ENCODE measurements at places on chromosomes 12 and 14.
A peak's percentile ranks its signal among the peaks of the same experiment; 100 is the strongest.

- DNase-seq: no peak
Observed at GRCh38 chr14:92173668-92174067, 51.9 kb downstream of the CPSF2 start.

DNA sequence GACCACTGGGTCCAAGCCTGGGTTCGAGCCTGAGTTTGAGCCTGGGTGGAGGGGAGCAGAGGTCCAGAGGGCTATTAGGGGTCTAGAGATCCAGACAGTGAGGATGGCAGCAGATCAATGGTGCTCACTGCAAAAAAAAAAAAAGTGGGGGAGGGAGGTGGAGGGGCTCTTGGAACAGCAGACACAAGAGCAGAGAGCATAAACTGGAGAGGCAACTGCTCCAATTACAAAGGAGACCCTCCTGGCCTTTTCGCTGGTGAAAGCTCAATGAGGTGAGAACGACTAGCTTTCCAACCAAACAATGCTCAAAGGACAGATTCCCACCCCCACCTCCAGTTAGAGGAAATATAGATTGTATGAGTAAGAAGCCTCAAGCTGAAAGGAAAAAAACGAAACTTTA is 124.2 kb upstream of the TSPAN8 start:
- DNase-seq: no peak

GRCh38 chr12:89671469-89671868 is 37.2 kb downstream of the ATP2B1 start:
- no peak for DNase-seq

DNA sequence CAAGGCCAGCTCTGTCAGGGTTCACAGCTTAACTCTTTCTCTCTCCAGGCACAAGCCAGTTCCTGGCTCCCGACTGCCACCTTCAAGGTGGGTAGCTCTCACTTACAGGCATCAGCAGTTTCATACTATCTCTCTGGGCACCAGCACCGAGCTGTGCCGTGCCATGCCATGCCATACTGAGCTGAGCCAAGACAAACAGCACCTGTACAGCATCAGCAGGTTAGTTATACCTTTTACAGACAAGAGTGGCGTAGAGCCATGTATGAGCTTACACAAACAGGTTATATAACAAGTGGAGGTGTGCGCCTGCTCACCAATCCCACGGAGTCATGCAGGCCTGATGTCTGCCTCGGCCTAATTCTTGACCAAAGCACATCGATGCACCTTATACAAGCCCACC is 1098.7 kb downstream of the AACS start:
- DNase-seq: no peak

DNA sequence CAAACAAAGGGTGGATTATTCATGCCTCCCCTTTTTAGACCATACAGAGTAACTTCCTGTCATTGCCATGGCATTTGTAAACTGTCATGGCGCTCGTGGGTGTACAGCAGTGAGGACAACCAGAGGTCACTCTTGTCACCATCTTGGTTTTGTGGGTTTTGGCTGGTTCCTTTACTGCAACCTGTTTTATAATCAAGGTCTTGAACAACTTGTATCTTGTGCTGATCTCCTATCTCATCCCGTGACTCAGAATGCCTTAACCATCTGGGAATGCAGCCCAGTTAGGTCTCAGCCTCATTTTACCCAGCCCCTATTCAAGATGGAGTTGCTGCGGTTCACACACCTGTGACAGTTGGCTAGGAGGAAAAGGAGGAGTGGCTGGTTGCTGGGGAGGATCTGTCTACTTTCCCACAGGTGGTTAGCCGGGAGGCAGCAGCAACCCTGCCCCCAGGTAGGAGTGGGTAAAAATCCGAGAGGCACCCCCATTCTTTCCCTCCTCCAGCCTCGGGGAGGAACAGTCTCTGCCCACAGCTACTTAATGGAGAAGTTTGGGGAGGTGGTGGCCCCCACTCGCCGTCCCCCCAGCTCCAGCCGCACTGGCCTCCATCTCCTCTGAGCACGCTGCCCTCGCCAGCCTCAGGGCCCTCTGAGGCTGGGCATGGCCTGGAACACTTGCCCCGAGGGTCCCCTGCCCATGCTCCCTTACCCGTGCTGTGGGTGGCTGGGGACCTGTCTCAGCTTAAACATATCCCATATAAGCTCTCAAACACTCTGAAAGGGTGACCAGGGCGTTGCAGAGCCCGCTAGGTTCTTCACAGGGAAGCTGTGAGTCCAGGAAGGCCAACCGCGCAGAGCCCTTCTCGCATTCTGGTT is 41.7 kb downstream of the SMIM41 start:
- DNase-seq: no peak

GRCh38 chr12:110548678-110549077 is 34.4 kb downstream of the PPTC7 start:
- no peak for DNase-seq

DNA sequence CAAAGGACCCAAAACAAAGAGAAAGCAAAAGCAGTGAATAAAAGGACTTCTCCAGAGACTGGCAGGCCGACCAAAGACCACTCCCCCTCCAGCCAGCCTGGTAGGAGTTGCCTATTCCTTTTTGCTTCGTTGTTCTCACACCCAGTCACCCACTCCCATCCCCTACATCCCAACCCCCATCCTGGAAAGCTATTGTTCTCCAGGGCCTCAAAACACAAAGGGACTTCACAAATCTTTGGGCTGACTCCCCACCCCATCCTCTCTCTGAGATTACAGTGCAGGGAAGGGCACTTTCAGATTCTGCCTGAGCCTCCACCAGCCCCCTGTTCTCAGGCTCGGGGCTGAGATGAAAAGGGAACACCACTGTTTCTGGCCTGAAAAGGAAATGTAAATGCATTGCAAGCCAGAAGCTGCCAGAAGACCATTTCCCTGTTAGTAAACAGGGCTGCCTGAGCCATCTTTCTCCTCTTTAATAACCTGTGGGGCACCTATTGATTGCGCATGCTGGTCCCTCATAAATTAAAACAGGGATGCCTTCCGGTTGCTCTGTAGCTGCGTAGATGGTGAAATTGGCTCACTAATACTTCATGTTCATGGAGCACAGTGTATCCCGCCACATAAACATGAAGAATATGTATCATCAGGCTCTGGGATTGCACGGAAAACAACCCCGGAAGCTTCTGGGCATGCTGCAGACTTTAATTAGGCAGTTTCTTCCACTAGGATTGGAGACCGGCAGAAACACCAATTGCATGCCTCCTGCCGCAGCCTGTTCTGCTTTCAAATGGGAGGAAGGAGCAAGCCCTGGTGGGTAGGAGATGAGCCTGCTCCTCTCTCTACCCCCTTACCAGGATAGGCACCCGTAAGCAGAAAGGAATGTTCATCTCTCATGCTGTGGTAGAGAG is 130.3 kb upstream of the FUT8 start:
- no peak for DNase-seq

DNA sequence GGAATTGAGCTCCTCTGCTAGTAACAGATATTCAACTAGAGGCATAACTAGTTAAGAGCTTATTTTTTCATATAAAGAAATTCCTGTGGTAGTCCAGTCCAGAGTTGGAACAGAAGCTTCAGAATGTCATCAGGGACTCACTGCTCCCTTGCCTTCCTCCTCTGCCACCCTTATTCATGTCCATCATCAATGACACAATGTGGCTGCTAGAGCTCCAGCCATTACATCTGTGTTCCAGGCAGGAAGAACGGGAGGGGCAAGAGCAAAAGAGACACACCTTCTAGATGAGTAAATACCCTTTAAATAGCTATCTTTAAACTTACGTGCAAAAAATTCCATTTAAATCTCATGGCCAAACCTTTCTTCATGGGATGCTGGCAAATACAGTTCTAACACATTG is 47.3 kb upstream of the HMGA2 start:
- DNase-seq: no peak

- no peak for DNase-seq
Observed at GRCh38 chr14:94098326-94098992, 12.1 kb upstream of the IFI27 start.

DNA sequence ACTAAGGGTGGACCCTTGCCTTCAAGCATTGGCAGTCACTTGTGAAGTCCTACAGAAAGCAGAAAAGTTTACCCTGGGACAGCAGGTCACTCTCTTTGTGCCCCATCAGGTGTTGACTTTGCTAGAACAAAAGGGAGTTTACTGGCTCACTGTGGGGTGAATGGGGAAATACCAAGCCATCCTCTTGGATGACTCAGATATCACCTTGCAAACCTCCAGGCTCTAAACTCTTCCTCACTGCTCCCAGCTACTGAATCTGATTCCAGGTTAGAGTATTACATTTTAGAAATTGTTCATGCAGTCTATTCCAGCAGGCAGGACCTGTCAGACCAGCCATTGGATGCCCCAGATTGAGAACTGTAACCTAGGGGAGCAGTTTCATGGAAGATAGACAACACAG is 7.3 kb upstream of the EDDM3B start:
- DNase-seq: no peak

- DNase-seq: no peak
Observed at GRCh38 chr12:38555620-38556591, 239.3 kb downstream of the ALG10B start.

GRCh38 chr14:20609215-20610001 is 18.2 kb upstream of the RNASE12 start:
- DNase-seq: peak; percentile 82

DNA sequence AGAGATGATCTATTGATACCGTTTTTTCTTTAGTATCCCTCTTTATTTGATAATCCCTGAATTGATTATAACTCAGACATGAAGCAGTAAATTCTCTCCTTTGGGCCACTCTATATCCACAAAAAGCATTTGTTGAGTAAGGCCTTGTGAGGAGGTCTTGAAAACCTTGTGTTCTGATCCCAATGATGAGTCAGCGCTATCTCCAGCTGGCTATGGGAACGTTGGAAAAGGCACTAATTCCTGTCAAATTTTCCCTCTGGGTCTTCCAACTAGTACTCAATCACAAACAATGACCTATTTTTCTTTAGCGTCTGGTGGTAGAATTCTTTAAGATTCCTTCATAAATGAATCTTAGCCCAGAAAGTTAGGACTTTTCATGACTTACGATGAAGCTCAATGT is 168.4 kb upstream of the LRIG3 start:
- DNase-seq: peak; percentile 53

- no peak for DNase-seq
Observed at GRCh38 chr12:92136965-92137721, 8.5 kb downstream of the BTG1 start.

- no peak for DNase-seq
Observed at GRCh38 chr12:54262403-54262925, 17.5 kb downstream of the CBX5 start.

GRCh38 chr12:124391340-124392261 is 96.7 kb downstream of the RFLNA start:
- DNase-seq: no peak

GRCh38 chr14:35286003-35286600 is 6.1 kb upstream of the PSMA6 start:
- no peak for DNase-seq

DNA sequence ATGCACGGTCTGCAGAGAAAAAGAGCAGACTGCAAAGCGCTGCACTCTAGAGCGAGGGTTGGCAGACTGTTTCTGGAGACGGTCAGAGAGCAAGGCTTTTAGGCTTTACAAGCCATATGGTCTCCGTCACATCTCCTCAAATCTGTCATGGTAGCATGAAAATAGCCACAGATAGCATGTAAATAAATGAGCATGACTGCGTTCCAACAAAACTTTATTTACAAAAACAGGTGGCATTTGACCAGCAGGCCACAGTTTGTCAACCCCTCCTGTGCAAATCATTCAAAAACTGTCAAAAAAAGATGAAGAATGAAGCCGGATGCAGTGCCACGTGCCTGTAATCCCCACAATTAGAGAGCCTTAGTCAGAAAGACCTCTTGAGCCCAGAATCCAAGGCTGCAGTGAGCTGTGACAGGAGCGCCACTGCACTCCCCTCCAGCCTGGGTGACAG is 18.9 kb downstream of the SYNE3 start:
- no peak for DNase-seq

- peak; percentile 43 for DNase-seq
Observed at GRCh38 chr14:70822530-70823185, 13.3 kb upstream of the MAP3K9 start.

- DNase-seq: no peak
Observed at GRCh38 chr12:123064885-123065619, 84.6 kb downstream of the ARL6IP4 start.

DNA sequence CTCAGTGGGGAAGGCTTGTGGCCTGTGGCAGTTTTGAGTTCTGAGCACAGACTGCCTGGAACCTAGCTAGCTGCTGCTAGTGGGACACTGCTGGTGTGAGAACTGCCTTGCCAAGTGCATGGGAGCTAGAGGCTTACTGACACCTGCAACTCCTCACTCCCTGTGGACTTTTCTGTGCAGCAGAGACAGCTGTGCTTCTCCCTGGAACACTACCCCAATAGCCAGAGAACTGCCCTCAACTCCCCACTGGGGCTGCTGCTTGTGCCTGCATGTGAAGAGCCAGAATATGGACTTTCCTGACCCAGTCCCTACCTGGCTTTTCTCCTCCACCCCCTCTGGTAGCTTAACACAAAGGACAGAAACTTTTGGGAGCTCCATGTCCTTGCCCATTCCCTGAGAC is 222.6 kb downstream of the ADGRD1 start:
- DNase-seq: no peak

GRCh38 chr12:69097619-69098368 is 141.6 kb upstream of the CPSF6 start:
- no peak for DNase-seq

DNA sequence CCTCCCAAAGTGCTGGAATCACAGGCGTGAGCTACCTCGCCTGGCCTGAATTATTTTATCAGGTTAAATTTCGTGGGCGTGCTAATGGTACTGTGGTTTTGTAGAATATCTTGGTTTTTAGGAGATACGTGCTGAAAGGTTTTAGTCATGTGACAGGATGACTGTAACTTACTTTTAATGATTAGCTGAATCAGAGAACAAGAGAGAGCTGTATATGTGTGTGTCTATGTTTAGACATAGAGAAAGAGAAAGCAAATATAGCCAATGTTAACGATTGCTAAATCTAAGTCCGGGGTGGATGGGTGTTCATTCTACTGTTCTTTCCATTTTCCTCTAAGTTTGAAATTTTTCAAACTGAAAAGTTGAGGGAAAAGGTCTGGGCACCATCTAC is 9.2 kb upstream of the PNMA1 start:
- no peak for DNase-seq

DNA sequence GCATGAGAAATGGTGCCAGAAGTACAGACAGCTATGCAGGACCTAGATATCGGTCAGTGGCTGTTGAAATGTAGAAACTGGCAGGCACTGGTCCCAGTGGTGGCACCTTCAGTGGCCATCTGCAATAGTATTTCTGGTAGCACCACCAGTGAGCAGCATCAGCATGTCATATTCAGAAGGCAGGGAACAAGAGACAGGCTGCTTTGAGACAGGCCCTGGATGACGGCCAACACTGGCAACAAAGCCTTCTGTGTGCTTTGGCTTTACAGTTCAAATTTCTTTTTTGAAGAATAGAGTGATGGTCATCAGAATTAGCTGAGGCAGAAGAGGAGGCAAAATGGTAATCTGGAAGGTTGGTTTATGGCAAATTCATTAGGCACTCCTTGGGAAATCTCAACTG is 273.4 kb upstream of the SLC16A7 start:
- no peak for DNase-seq

DNA sequence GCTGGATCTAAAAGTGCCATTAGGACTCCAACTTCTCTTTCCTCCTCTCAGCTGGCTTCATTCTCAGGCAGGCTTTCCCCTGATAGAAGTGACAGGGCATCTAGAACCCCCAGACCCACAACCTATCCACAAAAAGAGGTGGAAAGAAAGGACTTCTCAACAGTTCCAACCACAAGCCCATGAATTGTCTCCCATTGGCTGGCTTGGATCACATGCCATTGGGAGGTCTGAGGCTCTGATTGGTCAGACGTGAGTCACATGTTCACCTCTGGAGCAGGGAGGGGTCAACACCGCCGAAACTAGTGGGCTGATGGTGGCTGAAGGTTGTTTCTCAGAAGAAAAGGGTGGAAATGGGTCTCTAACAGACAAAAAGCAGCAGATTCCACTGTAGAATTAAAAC is 47.2 kb downstream of the DRAM1 start:
- no peak for DNase-seq
